ENCODE measurements at places on chromosomes 13 and 19.

DNA sequence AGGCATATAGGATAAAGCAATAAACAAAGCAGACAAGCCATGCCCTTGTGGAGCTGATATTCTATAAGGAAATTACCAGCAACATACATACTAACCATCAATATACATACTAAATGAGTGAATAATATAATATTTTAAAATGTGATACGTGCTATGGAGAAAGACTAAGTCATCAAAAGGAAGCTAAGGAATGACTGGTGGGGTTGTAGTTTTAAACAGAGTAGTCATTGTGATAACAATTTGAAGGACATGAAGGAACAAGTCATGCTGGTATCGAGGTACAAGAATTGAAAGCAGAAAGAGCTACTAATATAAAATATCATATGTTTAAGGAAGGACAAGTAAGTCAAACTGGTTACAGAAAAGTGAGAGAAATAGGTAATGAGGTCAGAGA, 894.9 kb upstream of the PCDH9 start:
- DNase-seq: no peak

GRCh38 chr13:111318386-111318785, 2.1 kb upstream of the TEX29 start:
- DNase-seq: no peak

- DNase-seq: no peak
Measured at GRCh38 chr13:97188207-97188606, 33.9 kb upstream of the MBNL2 start.

GRCh38 chr13:44294876-44295275, 78.7 kb upstream of the SERP2 start:
- DNase-seq: no peak

DNA sequence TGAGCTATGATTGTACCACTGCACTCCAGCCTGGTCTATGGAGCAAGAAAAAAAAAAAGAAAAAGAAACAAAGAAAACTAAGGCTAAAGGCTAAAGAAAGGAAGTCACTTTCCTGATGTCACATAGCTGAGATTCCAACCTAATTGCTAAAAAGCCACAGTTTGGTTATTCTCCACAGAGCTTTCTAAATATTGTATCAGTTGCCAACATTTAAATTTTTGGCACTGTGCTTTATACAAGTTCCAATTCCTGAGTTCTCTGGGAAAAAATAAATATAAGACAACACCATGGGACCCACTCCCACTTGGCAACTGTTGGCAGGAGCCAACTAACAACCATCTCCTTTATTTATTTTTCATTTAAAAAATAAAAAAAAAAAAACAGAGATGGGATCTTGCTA, 11.2 kb upstream of the LYPD3 start:
- no peak for DNase-seq

DNA sequence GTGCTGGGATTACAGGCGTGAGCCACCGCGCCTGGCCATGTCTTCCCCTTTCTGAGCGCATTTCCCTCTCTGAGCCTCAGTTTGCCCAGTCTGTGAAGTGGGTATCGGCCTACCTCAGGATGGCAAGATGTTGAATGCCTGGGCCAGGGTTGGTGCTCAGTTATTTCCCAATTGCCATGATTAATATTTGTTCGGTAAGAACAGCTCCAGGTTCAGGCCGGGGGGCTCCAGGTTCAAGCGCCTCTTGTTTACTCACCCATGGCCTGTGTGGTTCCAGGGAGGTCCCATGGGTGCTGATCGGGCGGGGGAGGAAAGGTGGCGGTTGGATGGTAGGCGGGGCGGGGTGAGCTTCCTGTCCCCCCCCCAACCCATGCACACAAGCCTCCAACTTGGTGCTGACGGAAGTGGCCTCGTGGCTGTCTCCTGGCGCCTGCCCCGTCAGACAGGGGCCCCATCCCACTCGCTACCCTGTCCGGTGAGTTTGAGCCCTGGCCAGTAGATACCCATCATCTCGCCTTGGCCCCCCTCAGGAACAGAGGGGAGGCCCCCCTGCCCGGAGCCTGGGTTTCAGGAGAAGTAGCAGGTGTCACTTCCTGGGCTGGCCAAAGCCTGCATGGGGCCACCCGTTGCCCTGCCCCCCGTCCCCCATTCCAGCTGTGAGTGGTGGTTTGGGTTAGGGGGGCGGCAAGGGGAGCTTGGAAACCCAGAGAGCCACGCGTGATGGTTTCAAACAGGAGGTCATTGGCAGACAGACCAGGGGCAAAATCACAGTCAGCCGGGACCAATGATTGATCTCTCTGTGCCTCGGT, at the start of gene FCHO1:
FCHO1 (plus strand) TSS at position 375 of the 809 bp plus-strand sequence. CDS start 3,688 bp downstream, outside the sequence.
- peak; percentile 85 for DNase-seq

DNA sequence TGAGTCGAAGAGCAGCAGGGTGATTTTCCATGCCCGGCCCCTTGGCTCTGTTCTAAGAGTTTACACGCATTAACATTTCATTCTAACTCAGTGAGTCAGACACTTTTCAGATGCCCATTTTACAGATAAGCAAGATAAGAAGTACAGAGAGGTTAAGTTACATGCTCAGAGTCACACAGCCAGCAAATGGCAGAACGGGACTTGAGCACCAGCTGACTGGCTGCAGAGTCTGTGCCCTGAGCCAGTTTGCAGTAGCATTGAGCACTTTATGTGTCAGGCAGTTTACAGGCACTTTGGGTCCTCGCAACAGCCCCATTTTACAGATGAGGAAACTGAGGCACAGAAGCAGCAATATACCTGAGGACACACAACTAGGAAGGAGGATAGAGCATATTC, 19.0 kb downstream of the CCDC8 start:
- DNase-seq: no peak

- DNase-seq: no peak
Measured at GRCh38 chr13:107250628-107251027, 682.7 kb upstream of the ARGLU1 start.

DNA sequence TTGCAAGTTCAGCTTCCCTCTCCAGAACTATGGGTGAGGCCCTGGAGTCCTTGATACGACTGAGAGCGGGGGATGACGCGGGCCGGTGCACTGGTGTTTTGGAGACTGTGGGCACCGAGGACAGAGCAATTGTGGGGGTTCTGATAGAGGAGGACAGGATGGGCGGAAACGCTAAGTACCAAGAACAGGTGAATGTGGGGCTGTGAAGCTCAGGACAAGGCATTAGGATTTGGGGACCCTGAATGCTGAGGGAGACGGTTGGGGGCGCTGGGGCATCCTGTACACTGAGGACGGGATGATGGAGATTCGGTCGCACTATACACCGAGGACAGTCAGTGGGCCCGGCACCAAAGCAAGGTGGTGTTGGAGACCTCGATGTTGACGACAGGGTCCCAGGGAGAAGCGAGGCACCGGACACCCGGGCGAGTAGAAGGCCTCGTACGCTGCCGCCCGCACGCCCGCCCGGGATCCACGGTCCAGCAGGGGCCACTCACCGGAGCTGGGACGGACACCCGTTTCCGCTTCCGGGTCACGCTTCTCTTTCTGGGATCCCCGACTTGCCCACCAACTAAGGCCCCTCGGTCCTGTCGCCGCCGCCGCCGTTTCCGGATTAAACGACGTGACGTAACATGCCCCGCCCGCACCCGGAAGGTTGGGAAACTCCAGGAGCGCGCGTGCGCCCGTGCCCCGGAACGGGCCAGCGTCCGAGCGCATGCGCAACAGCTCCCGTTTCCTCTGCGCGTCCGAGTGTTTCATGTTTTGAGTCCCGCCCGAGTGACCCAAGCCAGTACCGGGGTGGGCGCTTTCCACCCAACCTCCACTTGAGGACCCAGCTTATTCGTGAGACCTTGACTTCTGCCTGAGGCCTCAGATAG, at the start of gene CHMP2A:
CHMP2A (minus strand) TSS at position 612 of the 875 bp plus-strand sequence. CDS start 893 bp downstream, outside the sequence.
- DNase-seq: peak; percentile 98

GRCh38 chr19:6995054-6995453, 26.2 kb downstream of the MBD3L2B start:
- no peak for DNase-seq

DNA sequence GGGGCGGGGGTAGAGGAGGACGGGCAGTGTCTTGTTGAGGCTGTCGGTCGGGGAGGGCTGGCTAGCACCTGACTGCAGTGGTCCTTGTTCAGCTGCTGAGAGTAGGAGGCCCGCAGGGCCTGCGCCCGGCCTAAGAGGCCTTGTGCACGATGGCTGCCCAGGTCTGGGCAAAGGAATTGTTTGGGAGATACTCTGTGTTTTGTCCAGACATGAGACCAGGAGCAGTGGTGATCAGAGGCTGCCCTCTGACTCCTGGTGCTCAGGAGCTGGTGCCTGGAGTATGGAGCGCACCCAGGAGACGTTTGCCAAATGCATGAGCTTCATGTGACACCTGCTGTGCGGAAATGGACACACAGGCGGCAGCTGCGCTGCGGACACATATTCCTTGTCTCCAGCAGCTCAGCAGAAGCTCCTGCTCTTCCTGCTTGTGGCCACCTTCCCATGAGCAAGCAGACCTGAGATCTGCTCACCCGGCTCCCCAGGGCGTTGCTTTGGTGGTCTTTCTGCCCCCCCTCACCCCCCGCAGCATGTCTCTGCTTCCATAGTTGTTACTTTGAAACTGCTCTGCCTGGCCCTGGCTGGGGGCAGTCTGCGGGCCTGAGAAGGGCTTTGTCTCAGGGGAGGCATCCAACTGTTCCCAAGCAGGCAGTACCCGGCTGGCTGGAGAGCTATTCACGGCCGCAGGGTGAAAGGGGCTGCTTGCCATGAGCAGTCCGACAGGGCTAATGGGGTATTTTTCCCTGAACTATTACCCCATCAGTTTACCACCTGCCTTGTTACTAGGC, 163.9 kb downstream of the TEX29 start:
- DNase-seq: no peak

GRCh38 chr19:1393841-1394240, 7.5 kb downstream of the GAMT start:
- DNase-seq: no peak

DNA sequence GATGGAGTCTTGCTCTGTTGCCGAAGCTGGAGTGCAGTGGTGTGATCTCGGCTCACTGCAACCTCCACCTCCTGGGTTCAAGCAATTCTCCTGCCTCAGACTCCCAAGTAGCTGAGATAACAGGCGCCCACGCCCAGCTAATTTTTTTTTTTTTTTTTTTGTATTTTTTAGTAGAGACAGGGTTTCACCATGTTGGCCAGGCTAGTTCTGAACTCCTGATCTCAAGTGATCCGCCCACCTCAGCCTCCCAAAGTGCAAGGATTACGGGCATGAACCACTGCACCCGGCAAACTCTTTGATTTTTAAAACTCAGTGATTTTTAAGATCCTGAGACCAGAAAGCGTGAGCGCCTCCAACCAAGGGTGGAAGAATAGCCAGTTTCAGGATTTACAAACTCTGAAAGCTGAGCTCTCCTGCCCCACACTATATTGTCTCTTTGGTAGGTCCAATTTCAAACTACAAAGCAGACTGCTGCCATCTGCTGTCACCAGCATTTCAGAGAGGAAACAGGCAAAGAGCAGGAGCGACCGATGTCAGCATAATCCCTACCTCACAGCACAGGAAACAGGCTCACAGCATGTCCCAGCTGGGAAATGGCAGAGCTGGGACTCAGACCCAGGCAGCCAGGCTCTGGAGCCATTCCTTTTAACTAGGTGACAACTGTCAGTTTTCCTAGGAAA, 9.2 kb downstream of the NOSIP start:
- no peak for DNase-seq

DNA sequence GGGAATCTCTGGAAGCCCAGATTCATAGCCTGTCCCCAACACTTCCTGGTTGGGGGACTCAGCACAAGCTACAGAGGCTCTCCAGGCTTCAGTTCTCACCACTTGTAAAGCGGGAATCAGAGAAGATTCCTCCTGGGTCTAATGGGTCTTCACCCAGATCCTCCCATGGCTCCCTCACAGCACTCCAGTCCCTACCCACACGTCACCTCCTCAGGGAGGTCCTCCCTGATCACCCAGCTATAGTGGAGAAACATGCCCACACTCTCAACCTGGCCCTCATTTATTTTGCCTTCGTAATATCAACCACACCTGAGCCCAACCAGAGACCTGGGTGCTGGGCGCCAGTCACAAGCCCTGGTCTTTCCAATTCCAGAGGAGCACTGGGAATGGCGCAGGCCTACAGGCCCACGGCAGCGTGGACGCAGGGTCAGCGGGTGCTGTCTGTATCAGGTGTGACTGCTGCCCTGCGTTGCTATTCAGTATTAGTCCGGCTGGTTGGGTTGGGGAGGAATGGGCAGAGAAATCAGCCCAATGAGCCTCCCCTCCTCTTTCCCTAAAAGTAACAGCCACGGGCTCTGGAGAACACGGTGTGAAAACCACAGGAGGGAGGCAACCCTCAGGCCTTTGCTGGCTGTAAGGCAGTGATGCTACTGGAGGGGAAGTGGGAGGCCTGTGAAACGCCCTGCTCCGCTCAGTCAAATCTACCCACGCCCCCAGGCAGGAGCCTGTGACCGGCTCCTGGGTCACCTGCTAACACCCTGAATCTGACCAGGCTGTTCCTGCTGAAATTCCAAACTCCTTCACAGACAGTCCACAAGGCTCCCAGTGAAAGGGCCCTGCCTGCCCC, 5.2 kb downstream of the AKT2 start:
- no peak for DNase-seq

- DNase-seq: no peak
Measured at GRCh38 chr13:100484702-100485101, 103.9 kb downstream of the GGACT start.

GRCh38 chr19:46806656-46807055, 18.3 kb upstream of the SLC1A5 start:
- no peak for DNase-seq

DNA sequence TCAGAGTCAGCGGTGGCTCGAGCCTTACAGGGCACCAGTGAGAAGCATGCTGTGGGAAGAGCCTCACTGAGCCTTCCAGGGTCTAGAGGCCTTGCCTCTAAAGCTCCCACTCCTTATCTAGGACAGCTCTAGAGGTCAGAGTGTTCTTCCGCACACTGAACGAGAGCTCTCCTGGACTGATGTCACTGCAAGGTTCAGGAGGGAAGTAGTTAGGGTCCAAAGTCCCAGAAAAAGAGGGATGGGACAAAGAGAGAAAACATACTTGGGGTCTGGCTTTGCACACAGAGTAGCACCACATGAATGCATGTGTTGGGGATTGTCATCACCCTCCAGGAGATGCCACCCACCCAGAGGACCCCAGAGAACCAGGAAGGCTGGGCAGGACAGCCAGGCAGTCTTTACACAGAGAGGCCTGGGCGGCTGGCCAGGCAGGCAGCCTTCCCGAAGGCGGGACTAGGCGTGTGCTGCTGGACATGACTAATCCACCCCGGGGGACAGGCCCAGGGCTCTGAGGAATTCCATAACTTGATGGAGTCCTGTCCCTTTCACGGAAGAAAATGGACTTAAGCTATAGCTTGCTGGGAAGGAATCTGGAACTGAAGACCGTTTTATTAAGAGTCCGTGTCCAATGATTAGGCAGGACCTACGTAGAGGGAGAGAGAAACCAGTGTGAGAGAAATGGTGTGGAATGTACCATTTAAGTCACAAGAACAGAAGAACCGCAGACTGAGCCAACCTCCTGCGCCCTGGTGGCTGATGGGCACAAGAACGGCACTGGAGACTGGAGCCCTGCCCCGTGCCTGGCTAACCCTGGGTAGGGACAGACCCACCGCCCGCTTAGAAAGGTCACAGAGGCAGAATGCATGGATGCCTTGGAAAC, 16.6 kb upstream of the EPHX3 start:
- no peak for DNase-seq

All from activated T-cell treated with anti-CD3 and anti-CD28 coated beads for 1 hour (primary cell).